COR-L47 (cell line): ENCODE measurements at places on chromosomes 7 and 10.

GRCh38 chr7:13826752-13827151, 162.7 kb downstream of the ETV1 start:
- DNase-seq: no peak

- DNase-seq: peak; percentile 66
Measured at GRCh38 chr10:53403688-53404087, 631.1 kb upstream of the MBL2 start.

DNA sequence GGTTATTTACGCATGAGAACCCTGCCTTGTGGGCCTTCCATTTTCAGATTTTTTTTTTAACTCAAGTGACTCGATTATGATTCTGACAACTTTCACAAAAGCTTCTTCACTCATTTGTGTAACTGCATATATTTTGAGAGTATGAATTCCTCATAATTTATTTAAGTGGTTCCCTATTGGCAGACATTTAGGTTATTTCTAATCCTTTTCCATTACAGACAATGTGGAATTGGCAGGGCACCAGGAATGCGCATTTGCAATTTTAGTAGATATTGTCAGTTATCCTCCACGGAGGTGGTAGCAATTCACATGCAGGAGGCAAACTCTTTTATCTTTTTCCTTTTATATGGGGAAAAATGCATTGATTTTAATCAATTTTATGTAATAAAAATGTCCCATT, 2.5 kb downstream of the TMEM176B start:
- no peak for DNase-seq

DNA sequence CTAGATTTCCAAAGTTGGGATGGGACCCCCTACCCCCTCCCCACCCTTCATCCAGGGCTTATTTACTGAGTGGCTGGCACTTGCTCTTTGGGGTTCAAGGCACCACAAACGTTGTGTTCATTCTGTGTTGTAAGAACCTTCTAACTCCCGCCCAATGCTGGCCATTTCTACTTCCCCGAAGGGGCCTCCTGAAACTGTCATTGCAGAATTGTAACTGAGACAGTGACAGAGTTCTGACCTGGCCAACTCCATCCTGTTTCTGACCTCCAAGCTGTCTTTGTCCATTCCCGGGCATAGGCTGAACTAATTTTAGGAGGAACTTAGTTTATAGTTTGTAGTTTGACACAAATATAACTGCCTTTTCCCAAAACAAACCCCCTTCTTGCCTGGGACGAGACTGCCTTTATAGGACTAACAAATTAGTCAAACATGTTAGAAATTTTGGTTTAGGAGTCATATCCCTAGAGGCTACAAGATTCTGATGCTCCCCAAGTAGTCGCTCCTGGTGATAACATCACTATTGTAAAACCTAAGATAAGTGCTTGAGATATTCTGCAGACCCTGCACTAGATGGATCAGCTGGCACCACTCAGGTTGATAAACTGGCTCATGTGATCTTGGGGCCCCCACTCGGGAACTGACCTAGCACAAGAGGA, 34.8 kb upstream of the ZMIZ2 start:
- DNase-seq: no peak

- DNase-seq: no peak
Measured at GRCh38 chr7:119392-120163, 72.8 kb upstream of the FAM20C start.

DNA sequence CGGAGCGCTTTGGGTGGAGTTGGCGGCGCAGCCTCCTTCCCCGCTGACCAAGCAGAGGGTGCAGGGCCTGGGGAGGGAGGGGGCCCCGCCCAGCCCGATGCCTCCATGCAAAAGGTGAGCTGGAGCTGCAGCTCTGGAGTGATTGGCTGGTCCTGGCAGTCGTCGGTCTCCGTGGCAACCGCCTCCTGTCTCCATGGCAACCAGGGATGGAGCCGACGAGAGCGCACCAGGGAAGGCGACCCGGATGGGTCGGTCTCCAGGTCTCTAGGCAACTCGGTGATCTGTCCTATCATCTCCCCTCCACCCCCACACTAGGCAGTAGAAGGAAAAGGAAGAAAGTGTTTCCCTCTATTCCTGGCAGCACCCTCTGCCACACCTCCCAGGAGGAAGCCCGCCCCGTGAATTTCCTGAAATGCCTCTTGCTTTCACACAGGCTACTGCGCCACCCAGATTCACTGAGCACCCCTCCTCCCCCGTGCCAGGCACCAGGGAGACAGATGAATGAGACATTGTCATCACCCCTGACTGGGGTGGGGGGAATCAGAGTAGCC, 647 bp upstream of the NACAD start:
- DNase-seq: peak; percentile 98

- no peak for DNase-seq
Measured at GRCh38 chr10:5945561-5946418, 31.6 kb downstream of the IL15RA start.

DNA sequence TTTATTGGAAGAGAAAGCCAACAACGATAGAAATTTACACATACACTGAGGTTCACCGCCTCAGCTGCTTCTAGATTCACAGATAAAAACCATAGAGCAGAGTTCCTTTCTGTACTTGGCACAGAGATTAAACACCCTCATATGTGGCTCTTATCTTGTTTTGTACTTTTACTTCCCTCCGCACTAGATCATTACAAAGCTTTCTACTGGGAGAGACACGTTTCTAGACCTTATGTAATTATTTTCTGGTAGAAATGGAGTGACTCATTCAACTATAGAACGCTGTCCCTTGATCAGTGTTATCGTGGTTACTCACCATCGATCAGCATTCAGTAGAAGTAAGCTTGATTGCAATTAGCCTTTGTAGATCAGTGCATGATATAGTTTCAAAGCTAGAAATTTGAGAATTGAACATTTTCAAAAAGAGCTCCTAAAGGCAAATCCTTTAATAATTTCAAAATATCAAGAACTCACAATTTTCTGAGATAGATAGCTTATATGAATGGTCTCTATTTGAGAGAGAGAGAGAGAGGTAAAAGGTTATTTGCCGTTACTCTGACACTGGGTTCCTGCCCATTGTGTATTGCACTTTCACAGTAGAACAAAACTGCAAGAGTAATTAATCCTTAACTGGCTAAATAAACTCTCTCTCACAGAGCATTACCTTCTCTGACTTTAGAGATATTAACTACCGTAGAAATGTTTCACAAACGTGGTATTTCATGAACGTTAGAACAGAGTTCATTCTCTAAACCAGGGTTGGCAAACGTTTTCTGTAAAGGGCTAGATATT, 26.1 kb upstream of the DNAJC1 start:
- no peak for DNase-seq

GRCh38 chr10:85604884-85605283, 761.7 kb downstream of the GRID1 start:
- no peak for DNase-seq

DNA sequence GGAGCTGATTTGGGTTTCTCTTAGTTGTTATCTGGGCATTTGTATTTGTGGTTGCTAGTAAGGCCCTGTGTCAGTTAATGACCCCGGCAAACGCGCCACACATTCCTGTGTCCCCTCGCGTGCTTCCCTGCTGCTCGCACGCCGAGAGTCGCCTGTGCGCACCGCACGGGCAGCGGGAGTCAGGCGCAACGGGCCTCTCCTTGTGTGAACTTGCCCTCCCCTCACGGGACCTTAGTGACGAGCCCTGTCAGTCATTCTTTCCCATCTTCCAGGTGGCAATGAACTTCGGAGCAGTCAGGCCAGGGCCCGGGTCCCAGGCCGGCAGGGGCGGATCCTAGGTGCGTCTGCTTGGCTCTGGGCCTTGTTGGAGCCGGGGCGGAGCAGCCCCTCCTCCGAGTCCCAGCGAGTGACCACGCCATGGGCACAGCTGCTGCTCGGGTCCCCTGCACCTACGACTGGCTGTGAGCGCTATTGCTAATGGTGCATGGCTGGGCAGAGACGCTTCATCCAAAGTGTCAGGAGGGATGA, 12.4 kb upstream of the PRKAR1B start:
- DNase-seq: no peak
